ENCODE measurements at places on chromosomes 7 and 10. TPM values are rescaled to one million over a fixed set of nuclear protein-coding genes. Genes with fewer than 3 reads are reported as not detected.

CYP3A5 gene
- total RNA-seq = not detected

KEL gene
- under 0.01 TPM for total RNA-seq

FGFR2 gene
- 0.09 TPM for total RNA-seq

ARMC10 gene
- 34.2 TPM for total RNA-seq

SPOCK2 gene
- 0.28 TPM for total RNA-seq

LIPM gene
- total RNA-seq = not detected

PDGFA gene
- total RNA-seq = 76.9 TPM

NPFFR1 gene
- total RNA-seq = not detected

AEBP1 gene
- total RNA-seq = 3.3 TPM

DAGLB gene
- 22.3 TPM for total RNA-seq

CH25H gene
- 0.28 TPM for total RNA-seq

KIF20B gene
- total RNA-seq = 8.6 TPM

CAV2 gene
- 215 TPM for total RNA-seq

MYH16 gene
- total RNA-seq = 0.38 TPM

Data from endothelial cell of coronary artery (primary cell).